Activated T-helper 1 cell treated with anti-CD3 and anti-CD28 coated beads, Interleukin-2, amount 50 U/mL, for 16 hours (primary cell): ENCODE measurements at places on chromosomes 7 and 10.

GRCh38 chr10:131788386-131788785 is 112.4 kb upstream of the PPP2R2D start:
- no peak for DNase-seq

GRCh38 chr10:3754727-3755439 is 30.1 kb downstream of the KLF6 start:
- DNase-seq, result no peak

DNA sequence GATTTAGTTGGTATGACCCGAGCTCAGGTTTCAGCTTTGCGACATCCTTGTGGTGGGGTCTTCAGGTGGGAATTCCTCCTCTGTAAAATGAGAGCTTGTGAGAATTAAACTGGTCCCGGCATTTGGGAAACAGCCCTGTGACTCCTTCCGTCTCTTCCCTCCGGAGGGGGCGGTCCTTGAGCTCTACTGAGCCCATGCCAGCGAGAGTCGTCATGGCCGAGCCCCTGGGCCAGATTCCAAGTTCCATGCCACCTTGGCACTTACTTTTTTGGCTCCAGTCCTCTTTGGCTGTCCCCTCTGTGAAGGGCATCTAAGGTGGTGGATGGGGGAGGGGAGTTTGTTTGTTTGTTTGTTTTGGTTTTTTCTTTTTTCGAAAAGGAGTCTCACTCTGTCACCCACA is 47.6 kb downstream of the GTF2IRD1 start:
- no peak for DNase-seq

GRCh38 chr7:96322847-96323461 is 1.1 kb upstream of the SLC25A13 start:
- no peak for DNase-seq

DNA sequence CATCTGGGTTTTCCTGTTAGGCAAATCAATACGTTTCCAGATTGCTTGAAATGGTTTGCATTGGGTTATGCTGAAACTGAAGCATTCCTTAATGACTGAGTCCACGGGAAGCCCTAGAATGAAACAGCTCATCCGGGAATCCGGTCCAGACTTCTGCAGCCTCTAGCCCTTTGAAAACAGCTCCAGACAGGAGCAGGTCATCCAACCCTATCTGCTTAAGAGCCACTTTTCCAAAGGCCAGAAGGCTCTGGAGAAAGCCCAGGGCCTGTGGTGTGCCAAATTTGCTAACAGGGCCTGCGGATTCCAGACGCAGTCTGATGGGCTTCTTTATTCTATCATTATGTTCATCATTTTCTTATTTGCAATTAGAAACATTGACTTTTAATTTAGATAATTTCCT is 265.4 kb downstream of the SKIDA1 start:
- no peak for DNase-seq

DNA sequence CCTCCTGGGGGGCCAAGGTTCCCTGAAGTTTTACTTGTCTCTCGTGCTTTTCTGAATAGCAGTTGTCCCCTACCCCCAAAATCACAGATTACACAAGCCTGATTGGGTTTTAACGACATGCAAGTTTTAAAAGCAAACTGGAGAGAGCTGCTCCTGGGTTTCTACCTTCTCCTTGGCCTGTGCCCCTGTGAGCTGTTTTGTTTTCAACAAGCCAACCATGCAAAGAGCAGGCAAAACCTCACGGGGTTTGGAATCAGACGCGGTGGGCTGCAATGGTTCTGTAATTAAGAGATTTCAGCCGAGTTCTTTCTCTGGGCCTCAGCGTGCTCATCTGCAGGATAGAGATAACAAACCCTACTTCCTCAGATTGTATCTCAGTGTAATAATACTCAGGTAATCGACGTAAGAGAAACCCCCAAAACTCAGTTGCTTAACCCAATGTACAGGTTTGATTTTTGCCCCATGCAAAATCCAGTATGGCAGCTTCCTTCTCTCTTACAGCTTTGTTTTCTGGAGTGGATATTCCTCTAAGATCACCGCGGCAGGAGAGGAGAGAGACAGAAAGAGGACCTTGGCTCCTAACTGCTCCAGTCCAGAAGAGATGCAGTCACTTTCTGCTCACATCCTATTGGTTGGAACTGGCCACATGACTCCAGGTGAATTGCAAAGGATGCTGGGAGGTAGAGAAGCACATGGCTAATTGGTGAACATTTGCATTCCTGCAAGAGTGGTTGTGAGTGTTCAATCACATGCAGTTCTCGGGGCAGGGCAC is 42.0 kb downstream of the MYL10 start:
- no peak for DNase-seq

DNA sequence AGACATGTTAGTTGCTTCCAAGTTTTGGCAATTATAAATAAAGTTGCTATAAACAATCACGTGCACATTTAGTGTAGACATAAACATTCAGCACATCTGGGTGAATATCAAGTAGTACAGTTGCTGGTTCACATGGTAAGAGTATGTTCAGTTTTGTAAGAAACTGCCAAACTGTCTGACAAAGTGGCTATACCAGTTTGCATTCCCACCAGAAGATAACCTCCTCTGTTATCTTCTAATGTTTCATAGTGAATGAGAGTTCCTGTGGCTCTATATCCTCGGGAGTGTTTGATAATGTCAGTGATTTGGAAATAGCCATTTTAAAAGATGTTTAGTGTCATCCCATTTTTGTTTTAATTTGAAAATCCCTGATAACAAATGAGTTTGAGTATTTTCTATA is 259.6 kb upstream of the PLXDC2 start:
- no peak for DNase-seq

DNA sequence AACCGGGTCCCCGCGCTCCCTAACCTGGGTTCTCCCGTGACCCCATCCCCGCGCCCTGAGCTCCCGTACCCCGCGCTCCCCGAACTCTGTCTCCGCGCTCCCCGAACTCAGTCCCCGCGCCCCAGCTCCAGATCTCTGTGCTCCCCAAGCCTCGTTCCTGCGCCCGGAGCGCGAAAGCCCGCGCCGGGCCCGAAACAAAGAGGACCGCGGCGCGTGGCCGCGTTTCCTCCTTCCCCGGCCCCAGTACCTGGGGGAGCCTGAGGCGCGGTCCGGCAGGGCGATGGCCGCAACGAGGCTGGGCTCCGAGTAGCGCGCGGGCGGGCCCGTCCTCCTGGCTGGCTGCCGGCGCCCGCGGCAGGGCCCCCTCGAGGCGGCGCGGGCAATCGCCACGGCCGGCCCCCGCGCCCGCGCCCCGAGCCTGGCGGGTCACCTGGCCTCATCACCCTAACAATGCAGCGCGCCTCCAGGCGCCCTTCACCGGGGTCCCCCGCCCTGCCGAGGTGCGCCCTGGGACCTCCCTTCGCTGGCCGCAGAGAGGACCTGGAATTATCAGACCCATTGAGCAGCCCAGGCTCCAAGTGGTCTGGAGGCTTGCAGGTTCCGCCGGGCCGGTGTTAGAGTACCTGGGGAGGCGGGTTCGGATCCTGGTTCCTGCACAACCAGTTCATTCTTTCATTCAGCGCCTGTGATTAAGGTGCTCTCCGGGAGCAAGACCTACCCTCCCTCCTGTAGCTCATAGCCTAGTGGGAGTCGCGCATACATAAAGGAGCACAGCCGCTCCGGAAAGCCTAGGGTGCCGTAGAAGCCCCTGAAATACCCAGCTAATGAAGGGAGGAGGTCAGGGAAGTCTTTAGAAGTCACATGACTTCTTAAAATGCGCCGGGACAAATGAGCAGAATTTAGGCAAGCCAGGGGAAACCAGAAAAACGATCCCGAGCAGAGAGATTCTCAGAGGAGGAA is at the start of gene TNS3:
TNS3 (minus strand) TSS at position 308 of the 960 bp plus-strand sequence. CDS start 142,475 bp downstream, outside the sequence.
- no peak for DNase-seq

GRCh38 chr7:26245150-26245549 is 43.6 kb downstream of the CBX3 start:
- DNase-seq, result no peak
